ENCODE measurements at places on chromosomes 13 and 19.
A peak's percentile ranks its signal among the peaks of the same experiment; 100 is the strongest.

DNA sequence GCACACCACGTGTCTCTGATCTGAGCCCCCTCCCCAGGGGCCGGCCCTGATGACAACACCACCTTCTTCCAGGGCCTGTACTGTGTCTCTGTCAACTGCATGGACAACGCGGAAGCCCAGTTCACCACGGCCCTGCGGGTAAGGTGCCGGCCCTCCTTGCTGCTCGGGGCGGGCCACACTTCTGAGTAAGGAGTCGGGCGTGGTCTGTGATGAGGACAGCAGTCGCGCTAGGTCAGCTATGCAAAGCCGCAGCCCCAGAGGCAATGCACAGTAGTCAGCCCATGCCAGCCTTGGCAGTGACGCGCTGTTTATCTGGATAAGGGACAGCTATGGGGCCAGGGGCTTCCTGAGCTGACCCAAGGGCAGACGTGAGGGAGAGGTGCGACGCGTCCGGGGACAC is 24.6 kb downstream of the MAU2 start:
- no peak for DNase-seq

- DNase-seq, result no peak
Measured at GRCh38 chr13:30727491-30728355, 7.6 kb upstream of the ALOX5AP start.

- DNase-seq, result no peak
Measured at GRCh38 chr19:33239223-33239975, 13.7 kb upstream of the SLC7A10 start.

DNA sequence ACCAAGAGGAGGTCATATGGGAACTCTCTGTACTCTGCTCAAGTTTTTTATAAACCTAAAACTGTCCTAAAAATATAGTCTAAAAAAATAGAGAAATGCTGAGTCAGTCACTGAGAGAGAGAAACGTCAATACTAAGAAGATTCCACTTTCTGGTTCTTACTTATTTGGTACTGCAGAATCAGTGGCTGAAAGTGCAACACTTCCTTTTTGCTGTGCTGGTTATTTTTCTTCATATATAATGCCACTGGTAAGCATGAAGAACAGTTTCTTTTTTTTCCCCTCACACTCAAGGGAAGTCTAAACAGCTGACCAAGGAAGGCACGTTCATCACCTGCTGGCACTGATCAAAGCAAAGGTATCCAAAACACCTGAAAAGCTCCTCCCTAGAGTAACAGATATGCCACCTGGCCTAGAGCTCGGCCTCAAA is 44.3 kb upstream of the N4BP2L1 start:
- peak; percentile 9 for DNase-seq

DNA sequence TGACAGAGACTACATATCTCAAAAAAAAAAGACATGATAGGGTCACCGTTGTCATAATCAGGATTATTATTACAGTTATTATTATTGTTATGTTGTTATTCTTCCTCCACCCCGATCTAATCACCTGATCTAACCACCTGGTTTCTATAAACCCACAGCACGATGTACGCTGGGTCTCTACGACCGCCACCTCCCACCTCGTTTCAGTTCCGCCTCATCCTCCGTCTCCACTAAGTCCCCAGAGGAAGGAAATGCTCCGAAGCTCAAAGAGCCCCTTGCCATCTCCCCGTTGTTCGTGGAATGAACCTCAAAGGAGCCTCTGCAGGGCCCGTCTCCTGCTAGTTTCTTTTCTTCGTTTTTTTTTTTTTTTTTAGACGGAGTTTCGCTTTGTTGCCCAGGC is 15.9 kb upstream of the MEIS3 start:
- no peak for DNase-seq

DNA sequence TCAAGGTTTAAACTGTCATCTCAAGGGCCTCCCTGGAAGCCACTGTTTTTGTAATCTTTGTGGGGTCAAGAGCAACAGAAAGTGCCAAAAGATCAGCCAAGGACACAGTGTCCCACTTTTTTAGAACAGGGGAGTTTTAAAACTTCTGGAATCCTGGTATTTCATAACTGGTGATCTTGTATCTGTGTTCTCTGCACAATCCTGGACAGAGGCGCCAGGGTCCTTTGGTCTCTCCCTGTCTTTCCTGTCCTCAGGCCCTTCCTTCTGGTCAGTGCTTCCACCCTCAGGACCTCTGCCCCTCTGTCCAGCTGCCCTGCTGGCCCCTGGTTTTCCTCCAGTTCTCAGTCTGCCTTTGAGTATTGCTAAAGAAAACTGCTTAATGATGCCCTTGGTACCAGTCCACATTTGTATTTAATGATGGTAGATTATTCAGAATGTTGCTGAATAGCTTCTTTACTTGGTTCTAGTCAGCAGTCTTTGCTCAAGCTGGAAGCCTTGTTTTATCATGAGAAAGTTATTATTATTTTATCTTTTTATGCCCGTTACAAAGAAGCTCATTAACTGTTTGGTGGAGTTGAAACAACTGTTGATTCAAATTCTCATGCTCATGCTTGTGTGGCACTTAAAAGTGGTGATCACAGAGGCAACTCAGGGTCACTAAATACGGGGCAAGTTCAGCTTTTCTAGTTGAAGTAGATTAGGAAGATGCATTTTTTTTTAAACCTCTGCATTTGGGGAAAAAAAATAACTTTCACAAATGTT is 47.5 kb downstream of the WASF3 start:
- no peak for DNase-seq

DNA sequence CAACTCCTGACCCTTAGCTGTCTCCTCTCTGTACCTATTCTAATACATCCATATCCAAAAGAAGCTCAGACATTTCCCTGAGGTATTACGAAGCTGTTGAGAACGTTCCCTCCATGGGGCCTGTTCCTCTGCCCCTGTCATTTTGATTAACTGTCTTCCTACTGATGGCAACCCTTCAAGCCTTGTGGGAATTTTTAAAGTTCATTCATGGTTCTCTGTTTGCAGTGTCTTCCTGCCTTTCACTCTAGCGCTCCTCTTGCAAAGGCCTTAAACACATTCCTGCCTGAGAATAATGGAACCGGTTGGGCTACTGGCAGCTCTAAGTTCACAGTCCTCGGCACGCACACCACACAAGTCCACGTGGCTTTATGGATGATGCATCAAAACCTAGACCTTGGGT is 66.1 kb downstream of the LHFPL6 start:
- peak; percentile 48 for DNase-seq

- DNase-seq, result peak; percentile 48
Measured at GRCh38 chr19:16824658-16825311, 4.4 kb upstream of the SIN3B start.

GRCh38 chr19:44744871-44745332 is 3.6 kb upstream of the BCL3 start:
- DNase-seq, result peak; percentile 51

DNA sequence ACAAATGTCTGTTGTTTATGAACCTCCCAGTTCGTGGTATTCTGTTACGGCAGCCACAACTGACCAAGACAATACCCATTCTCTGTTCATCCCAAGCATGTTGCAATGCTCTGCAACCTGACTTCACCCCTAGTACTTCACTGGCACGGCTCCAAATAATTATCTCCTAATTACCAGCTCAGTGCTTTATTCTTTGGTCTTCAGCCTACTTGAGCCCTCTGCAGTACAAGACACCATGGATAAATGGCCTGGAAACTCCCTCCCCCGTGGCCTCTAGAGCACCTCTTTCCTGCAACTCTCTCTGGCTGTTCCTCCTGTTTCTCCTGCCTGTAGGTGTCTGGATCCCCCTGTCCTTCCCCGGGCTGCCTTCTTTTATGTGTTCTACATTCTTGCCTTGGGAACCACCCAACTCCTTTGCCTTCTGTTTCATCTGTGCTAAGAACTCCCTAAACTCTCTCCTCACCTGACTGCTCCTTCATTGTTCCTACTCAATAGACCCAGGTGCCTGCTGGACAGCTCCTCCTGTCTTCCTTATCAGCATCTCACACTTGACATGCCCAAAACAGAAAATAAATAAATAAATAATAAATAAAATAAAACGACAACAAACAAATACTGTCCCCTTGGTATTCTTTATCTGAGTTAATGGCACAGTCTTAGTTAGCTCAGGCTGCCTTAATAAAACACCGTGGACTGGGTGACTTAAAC is 200.4 kb upstream of the IPO5 start:
- DNase-seq, result no peak

- DNase-seq, result no peak
Measured at GRCh38 chr13:110431425-110432294, 124.6 kb downstream of the COL4A2 start.

- no peak for DNase-seq
Measured at GRCh38 chr13:103002279-103002678, 63.9 kb downstream of the SLC10A2 start.

GRCh38 chr19:49368711-49369358 is 5.2 kb downstream of the DKKL1 start:
- no peak for DNase-seq

- no peak for DNase-seq
Measured at GRCh38 chr19:31718898-31719297, 369.7 kb upstream of the TSHZ3 start.

DNA sequence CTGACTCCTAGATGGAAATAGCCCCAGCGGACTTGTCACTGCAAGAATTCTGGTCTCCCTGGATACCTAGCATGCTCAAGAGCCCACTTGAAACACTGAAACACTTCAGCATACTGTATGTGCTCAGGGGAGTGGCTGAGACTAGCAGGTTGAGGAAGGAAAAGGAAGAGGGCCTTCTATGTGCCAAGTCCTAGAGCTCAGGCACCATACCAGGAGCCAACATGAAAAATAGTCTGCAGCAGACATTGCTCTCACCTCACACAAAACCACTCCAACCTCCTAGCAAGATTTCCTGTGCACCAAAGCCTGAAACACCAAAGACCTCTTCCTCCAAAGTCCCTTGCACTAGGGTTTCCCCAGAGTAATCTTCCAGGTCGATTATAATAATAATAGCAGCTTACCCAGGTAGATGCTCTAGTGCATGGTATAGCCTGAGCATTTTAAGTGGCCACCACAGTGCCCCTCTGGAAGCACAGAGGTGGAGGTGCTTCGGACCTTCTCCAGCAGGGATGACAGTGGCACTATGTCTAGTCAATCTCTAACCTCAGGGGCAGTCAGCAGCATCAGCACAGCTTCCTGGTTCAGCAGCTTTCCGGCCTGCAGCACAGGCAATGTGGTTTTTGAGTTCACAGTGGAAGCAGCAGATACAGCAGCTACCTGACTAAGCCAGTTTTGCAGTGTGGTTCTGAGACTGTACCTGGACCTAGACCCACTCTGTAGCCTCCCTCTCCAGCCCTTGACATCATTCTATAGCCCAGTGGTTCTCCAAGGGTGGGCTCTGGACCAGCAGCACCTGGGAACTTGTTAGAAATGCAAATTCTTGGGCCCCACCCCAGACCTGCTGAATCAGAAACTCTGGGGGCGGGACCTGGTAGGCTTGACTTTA is 45.6 kb upstream of the UBE2L5 start:
- no peak for DNase-seq

DNA sequence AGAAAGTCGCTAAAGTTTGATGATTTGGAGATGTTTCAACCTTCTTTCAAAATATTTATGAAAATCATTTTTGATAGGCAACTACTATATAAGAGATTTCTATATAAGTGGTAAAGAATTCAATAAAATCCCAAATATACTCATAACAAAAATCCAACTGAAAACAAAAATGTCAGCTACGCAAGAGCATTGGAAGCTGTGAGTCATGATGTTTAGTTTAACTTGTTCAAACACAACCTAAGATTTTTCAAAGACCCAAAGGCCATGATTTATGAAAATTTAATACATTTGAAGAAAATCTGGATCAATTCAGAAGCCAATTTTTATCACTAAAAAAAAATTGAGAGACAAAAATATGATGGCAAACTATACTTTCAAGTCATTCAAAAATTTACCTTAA is 226.6 kb downstream of the MZT1 start:
- no peak for DNase-seq

DNA sequence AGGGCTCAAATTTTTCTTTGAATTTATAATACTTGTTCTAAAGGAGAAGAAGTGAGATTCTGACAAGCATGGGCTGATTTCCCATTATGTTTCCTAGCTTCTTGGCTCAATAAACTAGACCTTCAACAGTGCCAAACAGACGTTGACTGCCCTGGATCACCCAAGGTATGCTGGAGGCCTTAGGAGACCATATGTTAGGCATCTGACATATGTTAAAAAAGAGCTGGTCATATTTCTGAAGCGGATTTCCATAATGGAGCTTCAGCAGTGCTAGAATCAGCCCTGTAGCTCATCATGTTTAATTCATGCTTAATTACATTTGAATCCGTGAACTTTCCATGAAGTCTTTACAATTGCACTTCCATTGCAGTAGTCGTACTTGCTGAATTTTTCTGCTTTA is 653.3 kb downstream of the DIAPH3 start:
- no peak for DNase-seq

GRCh38 chr19:2176337-2176994 is 12.7 kb downstream of the DOT1L start:
- no peak for DNase-seq

DNA sequence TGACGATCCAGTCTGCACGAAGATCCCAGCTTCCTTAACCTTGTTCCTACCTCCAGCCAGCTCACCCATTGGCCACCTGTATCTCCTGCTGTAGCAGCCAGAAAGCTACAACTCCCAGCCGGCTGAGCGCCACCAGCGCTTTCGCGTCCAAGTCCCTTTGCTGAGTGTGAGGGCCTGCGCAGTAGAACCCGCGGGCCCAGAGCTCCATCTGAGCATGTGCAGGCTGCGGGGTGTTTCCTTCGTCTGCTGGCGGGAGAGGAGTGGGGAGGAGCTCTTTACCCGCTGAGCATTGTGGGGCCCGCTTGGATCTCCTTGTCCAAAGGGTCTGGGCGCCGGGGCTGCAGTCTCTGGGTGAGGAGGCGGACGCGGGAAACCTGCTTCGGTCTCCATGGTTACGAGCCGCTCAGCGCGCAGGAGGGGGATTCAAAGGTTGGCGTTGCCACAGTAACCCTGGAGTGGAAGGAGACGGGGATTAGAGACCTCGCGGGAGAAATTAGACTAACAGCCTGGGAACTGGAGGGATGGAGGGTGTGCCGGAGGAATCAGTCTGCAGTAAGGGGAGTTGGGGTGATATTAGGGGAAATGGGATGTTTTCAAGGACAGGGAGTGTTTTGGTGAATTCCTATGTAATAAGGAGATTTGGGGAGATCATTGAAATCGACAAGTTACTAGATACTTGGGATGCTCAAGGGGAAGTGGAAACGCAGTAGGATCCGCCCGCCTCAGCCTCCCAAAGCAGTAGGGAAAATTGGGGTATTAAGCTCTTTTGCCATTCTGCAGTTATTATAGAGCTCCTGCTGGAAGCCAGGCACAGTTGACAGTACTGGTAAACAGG is 33.5 kb downstream of the ZSWIM9 start:
- DNase-seq, result peak; percentile 99

GRCh38 chr13:28286263-28286662 is 147.9 kb downstream of the PAN3 start:
- DNase-seq, result no peak

DNA sequence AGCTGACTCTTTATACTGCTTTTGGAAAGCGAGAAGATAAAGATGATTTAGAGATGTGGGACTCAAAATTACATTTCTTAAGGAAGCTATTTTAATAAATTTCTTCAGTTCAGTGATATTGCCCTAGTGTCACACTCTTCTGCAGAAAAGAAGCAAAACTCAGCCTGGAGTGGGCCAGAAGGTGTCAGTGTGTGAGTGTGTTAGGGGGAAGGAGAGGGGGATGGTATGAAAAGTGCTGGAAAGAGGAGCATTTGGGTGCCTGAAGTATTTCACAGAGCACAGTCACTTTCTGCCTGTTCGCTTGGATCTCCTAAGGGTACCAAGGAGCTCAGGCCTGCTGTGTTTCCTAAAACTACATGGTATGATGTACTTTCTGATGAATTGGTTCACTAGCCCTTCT is 84.5 kb upstream of the FRY start:
- peak; percentile 39 for DNase-seq

- no peak for DNase-seq
Measured at GRCh38 chr19:33317517-33317916, 15.2 kb upstream of the CEBPA start.

GRCh38 chr19:38684078-38684861 is 36.8 kb downstream of the ACTN4 start:
- peak; percentile 81 for DNase-seq

Data from umbilical cord (tissue), 2 donors.